ENCODE measurements at places on chromosomes 6 and 20. TPM values are rescaled to one million over a fixed set of nuclear protein-coding genes. Genes with fewer than 3 reads are reported as not detected.

Gene CAGE1
- 0.16 TPM for total RNA-seq

Gene OPRM1
- total RNA-seq = not detected

Gene TOX2
- total RNA-seq = 2.4 TPM

Gene SMPDL3A
- 1.3 TPM for total RNA-seq

Gene CRIP3
- total RNA-seq = 0.34 TPM

Gene PMEPA1
- total RNA-seq = 1.1 TPM

Gene SMOC2
- not detected for total RNA-seq

Gene SRMS
- not detected for total RNA-seq

Gene HLA-DPB1
- 11.8 TPM for total RNA-seq
